ENCODE measurements at places on chromosomes 3 and 15.

- no peak for DNase-seq
These were observed 1017.4 kb downstream of the SI start for GRCh38 chr3:164060923-164061322.

DNA sequence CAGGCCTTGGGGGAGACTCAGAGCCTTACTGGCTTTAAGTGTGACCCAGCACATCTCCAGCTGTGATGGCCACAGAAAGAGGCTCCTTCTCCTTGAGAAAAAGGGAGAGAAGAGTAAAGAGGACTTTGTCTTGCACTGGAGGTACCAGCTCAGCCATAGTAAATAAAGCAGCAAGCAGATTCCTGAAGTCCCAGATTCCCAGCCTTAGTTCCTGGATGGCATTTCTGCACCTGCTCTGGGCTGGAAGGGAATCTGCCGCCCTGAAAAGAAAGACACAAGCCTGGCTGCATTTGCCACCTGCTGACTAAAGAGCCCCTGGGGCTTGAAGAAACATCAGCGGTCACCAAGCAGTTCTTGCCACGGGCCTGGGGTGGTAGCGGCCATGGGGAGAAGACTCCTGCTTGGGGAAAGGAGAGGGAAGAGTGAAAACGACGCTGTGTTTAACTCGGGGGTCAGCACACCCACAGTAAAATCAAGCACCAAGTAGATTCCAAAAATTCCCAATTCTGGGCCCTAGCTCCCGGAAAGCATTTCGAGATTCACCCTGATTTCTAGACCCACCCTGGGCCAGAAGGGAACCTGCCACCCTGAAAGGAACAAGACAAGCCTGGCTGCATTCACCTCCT lies 24.2 kb upstream of the TNK2 start:
- no peak for DNase-seq

DNA sequence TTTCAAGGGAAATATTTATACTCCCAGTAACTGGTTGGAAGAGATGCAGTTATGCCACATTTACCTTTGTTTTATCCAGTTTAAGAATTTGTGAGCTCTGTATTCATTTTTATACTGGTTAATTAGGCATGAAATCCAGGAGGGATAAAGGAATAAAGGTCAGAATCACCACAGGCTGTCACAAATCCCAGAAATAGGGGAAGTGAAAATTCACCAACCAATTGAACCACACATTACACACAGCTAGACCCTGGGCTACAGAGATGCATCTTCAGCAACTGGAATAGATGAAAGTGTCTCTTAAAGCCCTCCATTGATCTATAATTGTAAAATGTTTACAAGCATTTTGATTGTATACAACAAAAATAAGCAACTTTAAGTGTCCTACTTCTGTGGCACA lies 18.5 kb downstream of the SERPINI1 start:
- DNase-seq = no peak

DNA sequence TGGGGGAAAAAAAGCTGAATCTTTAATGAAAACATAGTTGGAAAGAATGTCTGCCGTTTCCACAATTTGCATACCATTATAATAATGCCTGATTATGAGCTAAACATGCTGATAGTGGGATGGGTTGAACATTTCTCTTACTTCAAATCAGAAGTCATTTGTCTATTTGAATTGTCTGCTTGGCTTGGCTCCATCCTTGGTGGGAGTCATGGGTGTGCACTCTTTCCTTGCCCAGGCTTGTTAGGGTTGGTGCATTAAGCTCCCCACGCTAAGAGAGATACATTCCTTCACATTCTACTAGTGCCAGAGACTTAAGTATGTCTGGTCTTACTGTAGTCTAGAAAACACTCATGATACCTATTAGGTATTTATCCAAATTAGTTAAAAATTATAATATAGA lies 121.4 kb upstream of the RARB start:
- DNase-seq = no peak

GRCh38 chr15:47517737-47518136 lies 199.6 kb upstream of the SEMA6D start:
- DNase-seq = no peak

DNA sequence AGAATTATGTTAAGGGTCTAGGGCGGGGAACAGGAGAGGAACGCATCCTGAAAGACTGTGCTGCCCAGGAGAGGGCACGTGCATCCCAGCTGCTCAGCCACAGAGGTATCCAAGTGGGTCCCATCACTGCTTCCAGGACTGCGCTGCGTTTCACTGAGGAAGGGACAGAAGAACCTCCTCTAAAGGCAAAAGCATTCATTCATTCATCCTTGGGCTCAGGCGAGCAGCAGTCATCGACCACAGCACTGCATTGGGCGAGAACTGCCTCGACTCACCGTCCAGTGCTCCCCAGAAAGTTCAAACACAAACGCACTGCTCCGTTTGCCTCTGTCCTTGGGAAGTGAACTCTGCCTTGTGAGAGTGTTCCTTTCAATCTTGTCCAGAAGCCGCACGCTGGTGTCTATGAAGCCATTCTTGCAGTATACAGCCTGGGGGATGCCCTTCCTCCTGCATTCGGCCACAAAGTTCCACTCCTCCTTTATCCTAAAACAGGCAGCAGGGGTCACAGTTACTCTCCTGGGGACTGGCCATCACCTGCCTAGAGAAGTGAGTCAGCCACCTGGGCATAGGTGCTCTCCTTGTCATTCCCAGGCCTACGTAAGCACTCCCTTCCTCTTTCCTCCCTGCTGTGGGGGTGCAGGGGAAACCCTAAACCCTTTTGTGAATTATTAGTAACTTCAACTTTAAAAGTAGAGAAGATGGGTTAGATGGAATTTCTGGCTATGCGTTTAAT lies 21.2 kb downstream of the LRRC2 start:
- DNase-seq = no peak

- no peak for DNase-seq
These were observed 197.0 kb upstream of the CBLB start for GRCh38 chr3:106065831-106066230.

Data from stimulated activated CD8-positive, alpha-beta memory T cell treated with anti-CD3 and anti-CD28 coated beads, Interleukin-4, amount 100 ng/mL, for 4 hours (primary cell).